ENCODE measurements at places on chromosomes 3 and 15. TPM values are rescaled to one million over a fixed set of nuclear protein-coding genes. Genes with fewer than 3 reads are reported as not detected.

Gene SATB1
- 20.2 TPM for total RNA-seq

Gene ALCAM
- 10.0 TPM for total RNA-seq

DNA sequence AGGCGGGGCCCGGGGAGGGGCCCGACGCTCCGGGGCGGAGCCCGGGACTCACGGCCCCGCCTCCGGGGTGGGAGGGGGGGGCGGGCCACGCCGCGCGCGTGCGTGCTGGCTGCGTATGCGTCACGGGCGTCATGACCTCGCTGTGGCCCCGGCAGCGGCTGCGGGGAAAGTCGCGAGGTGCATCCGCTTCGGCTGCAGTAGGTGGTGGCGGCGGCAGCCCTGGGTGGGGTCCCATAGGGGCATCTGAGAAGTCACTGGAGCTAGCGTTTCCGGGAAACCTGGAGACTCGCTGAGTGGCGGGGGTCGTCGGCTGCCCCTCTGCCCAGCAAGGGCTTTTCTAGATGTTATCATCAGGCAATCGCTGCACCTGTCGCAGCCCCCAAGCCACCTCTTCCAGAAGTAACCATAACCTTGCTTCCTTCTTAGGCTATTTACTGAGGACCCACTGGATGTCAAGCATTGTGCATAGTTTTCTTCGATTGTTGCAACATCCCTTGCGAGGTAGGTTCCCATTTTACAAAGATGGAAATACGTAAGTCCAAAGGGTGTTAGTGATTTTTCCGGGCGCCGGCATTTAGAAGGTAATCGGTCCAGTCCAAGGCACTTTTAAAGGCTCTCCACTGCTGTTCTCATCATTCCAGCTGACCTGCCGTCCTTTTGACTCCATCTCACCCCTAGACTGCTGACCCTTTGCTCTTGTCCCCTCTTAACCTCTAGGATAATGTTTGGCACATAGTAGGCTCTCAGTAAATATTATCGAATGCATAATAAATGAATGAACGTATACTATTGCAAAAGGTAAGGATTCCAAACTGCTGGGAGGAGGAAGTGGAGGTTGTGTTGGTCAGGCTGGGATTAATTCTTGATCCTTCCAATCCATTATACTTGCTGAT lies at the start of gene GDPGP1:
GDPGP1 (plus strand) TSS at position 114 of the 893 bp plus-strand sequence. CDS start 6,700 bp downstream, outside the sequence.
- DNase-seq = peak; percentile 60

DNA sequence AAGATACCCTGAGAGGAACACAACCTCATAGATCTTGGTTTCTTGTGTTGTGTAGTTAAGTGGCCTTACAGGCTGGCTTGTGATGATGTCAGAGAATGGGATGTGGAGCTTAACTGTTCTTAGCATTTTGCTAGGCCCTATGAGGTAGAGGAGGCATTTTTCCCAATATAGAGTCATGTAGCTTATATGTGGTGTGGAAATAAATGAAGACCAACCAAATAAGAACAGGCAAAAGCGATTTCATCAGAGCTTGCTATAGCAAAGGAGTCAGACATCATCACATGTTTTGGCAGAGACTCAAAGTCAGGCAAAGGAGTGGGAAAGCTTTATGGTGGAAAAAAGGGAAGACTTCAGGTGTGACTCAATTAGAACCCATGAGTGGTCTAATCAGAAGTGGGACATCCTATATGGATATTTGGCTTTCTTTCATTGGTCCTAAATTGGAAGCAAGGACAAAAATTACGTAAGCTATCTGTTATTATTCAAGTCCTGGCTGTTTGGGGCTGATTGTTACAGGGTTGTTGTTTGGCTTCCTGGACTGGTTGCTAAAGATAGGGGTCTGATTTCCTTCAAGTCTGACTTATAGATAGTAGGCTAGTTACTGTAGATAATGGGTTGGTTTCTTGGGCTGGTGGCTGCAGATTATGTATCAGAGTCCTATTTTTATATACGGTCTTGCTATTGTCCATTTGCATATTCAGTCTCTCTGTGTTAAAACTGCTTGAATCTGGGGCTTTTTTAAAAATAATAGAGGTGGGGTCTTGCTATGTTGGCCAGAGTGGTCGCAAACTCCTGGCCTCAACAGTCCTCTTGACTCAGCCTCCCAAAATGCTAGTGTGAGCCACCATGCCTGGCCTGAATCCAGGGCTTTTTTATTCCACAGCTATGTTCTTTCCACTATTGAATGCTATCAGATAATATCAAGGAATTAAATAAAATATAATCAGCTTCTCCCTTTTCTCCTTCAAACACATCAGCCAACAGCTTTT lies 30.3 kb upstream of the SETD2 start:
- no peak for DNase-seq

GRCh38 chr3:178434206-178434805 lies 101.9 kb upstream of the KCNMB2 start:
- DNase-seq = no peak

DNA sequence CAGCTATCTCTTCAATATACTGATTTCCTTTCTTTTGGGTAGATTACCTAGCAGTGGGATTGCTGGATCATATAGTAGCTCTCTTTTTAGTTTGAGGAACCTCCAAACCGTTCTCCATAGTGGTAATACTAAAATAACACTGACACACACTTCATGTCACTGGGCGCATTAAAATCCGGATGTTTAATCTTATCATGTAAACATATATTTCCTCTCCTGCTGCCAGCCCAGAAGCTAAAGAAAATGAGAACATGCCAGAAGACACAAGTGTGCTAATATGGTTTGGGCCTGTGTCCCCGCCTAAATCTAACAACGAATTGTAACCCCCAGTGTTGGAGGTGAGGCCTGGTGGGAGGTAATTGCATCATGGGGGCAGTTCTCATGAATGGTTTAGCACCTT lies 23.6 kb upstream of the KCNMB2 start:
- no peak for DNase-seq

GRCh38 chr3:1251282-1252060 lies 158.6 kb downstream of the CNTN6 start:
- no peak for DNase-seq

DNA sequence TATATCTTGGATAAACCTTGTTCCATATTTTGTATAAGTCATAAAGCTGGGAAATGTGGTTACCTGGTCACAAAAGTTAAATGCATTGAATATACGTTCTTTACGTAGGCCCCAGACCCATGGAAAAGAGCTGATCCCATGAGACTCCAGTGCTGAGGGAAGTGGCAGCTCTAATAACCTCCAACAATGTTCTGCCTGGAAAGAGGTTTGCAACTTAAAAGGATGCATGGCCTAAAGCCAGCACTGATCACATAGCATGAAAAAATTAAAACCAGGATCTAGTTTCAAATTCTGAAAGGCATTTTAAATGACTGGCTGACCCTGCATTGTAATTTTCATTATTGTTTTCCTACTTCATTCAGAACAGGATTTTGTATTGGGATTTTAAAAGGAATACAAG lies 27.9 kb upstream of the STRIT1 start:
- DNase-seq = no peak

Measured in omental fat pad (tissue), 4 donors.